ENCODE measurements at places on chromosomes 1 and 21.

GRCh38 chr1:244653439-244654107, 647 bp downstream of the DESI2 start:
- DNase-seq = peak; percentile 29

DNA sequence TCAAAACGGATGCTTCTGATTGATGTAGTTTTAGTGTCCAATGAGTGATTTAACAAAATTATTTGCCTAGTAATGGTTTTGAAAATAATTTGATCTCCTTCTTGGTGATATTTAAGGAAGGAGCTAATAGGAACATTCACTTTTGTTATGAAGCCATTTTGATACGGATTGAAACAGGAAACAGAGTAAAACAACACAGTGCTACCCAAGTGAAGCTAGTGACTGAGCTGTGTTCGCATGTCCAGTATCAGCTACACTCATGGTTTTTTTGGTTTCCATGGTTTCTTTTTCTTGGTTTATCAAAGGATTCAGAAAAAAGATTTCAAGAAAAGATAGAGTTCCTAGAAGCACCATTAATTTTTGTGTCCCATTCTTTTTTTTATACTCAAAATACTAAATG, 40.1 kb upstream of the PLEKHO1 start:
- no peak for DNase-seq

DNA sequence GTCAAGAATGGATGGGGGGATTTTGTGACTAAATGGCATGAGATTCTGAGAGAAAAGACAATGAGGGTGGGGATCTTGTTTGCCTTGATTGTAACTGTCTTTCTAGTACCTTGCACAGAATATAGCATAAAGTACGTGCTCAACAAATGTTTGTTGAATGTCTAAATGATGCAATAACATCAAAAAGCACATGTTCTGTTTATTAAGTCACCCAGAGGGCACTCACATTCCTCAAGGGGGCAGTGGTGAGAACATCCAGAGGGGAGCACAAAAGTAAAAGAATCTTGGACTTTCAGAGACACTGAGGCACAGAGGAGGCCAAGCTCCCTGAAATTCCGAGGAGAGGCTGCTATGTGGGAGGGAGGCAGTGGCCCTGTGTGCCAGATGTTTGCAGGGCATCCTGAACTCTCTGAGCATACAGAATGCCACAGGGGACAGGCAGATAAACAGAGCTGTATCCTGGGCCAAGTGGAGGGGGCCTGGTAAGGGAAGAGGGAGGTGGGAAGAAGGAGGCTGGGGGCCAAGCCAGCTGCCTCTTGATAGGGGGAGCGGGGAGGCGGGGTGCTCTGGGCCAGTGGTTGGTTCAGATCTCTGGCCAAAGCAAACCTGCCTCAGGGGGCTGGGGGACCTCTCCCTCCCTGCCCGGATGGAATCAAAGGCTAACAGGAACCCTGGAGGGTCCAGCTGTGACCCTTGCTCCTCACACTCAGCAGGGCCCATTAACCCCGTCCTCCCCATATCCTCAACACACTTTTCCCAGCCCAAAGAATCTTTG, 6.5 kb upstream of the ATP1A2 start:
- peak; percentile 37 for DNase-seq

GRCh38 chr21:21387916-21388315, 389.7 kb downstream of the NCAM2 start:
- no peak for DNase-seq

GRCh38 chr1:53120659-53121058, 21.8 kb downstream of the SLC1A7 start:
- no peak for DNase-seq

Measured in stimulated activated naive CD8-positive, alpha-beta T cell treated with anti-CD3 and anti-CD28 coated beads, Interleukin-15, amount 100 ng/mL, for 72 hours (primary cell).